PC-9 (cell line): ENCODE measurements at places on chromosomes 5 and 9. TPM values are rescaled to one million over a fixed set of nuclear protein-coding genes. Genes with fewer than 3 reads are reported as not detected.

DNA sequence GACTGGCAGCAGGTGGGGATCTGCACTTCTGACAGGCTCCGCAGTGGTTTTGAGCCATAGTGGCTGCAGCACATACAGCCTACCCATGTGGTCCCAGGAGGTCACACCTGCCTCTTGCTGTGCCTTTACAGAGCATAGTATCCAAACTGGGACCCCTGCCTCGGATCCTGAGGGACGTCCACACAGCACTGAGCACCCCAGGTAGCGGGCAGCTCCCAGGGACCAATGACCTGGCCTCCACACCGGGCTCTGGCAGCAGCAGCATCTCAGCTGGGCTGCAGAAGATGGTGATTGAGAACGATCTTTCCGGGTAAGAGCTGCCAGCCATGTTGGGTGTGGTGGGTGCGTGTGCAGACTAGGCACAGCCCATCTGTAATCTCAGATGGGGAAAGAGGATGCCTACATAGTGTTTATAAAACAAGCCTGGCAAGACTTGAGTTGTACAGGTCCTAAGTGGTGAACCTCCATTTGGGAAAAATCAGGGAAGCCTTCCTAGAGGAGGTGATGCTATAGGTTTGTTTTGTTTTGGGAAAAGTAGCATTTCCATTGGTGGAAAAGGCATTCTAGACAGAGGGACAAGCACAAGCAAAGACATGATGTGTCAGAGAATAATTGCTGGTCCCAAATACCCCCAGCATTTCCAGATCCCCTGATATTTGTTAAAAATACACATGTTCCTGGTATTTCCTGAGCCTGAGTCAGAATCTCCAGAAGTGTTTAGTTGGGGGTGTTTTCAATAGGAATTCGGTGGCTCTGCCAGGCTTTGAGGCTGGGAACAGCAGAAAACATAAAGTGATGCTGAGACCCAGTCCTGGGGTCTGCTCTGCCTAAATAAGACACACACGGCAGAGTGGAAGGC is 119.2 kb downstream of the DAB2IP start:
- peaks cover 4% of the 10 kb centered on the region for H3K4me1 ChIP-seq
- no peak overlapping the region for H3K4me3 ChIP-seq
- H3K36me3 ChIP-seq = peaks cover 6% of the 10 kb centered on the region
- no peak for DNase-seq

GRCh38 chr9:23232831-23233230 is 593.2 kb downstream of the ELAVL2 start:
- H3K4me1 ChIP-seq = no peaks in the 10 kb centered on the region
- H3K4me3 ChIP-seq = no peak overlapping the region
- H3K27me3 ChIP-seq = no peaks in the 10 kb centered on the region
- H3K36me3 ChIP-seq = no peaks in the 10 kb centered on the region
- no peak overlapping the region for H3K27ac ChIP-seq

DNA sequence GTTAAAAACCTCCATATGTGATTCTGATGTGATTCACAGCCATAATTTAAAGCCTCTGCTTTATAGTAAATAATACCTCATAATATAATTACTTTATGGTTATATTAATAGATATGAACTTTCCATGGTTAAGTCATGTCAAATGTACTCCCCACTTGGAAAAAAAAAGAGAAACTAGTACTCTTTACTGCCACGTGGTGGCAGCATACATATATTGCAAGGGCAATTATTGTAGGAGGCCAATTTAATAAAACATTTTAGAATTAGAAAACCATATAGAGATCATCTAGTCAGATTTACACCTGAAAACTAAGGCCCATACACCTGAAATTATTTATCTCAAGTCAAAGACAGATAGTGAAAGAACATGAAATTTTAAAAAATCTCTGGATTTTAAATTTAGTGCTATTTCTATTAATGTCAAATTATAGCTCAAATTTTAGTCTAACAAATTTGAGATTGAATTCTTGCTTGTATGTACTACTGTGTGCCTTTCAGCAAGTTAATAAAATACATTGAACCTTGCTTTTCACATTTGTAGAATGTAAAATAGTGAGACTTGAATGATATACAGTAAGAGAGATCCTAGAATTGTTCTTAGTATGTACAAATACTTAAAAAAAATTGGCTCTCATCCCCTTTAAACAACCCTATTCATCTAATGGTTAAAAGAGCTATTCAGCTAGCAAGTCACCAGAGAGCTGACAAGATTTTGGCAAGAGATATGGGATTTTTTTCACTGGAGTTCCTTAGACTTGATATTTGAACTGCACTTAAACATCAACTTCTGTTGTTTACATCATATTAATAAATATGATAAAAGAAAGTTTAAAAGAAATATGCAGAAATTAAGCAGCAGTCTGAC is 603.8 kb downstream of the TLE4 start:
- DNase-seq = no peak
- no peaks in the 10 kb centered on the region for H3K27me3 ChIP-seq
- H3K4me1 ChIP-seq = no peaks in the 10 kb centered on the region
- H3K36me3 ChIP-seq = no peaks in the 10 kb centered on the region

DNA sequence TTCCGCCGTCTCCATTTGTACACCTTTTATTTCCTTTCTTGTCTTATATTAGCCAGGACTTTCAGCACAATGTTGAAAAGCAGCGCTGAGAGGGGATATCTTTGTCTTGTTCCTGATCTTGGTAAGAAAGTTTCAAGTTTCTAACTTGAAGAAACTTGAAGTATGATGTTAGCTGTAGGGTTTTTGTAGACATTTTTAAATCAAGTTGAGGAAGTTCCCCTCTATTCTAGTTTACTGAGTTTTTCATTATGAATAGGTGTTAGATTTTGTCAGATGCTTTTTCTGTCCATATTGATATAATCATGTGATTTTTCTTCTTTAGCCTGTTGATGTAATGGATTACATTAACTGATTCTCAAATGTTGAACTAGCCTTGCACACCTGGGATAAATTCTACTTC is 425.7 kb downstream of the PIK3R1 start:
- H3K4me1 ChIP-seq = no peaks in the 10 kb centered on the region
- DNase-seq = no peak
- H3K27me3 ChIP-seq = no peaks in the 10 kb centered on the region
- no peak overlapping the region for H3K4me3 ChIP-seq

GRCh38 chr5:131104169-131104808 is 60.8 kb downstream of the HINT1 start:
- no peak overlapping the region for H3K4me3 ChIP-seq
- H3K4me1 ChIP-seq = no peaks in the 10 kb centered on the region
- no peak for DNase-seq
- H3K27ac ChIP-seq = no peak overlapping the region
- H3K36me3 ChIP-seq = no peaks in the 10 kb centered on the region

DNA sequence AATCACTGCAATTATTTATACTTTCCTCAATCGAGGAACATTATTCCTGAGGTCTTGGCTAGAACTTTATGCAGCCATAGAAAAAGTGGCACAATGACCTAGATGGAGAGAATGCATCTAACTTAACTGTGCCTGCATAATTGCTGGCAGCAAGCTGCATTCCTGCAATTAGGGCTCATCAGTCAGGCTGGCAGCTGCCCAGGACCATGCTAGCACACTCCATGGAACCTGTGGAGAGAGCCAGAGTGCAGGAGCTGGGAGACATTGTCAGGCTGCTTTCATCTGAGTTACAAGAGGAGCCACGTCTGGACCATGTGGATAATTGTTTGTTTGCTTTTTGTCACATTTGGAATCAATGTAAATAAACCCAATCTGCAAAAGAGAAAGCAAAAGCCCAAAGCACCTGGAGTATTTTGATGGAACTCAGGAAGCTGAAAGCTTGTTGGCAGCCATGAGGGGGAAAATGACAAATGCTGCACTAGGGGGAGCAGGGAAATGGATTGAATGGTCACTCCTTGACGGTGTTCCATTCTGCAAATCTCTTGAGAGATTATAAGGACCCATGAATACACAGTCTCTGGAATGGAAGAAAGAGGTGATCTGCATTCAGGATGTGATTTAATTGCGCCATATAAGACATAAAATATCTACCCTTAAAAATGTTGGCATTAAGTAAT is 839.9 kb downstream of the MAT2B start:
- no peak for DNase-seq
- no peak overlapping the region for H3K27ac ChIP-seq
- no peaks in the 10 kb centered on the region for H3K27me3 ChIP-seq

DNA sequence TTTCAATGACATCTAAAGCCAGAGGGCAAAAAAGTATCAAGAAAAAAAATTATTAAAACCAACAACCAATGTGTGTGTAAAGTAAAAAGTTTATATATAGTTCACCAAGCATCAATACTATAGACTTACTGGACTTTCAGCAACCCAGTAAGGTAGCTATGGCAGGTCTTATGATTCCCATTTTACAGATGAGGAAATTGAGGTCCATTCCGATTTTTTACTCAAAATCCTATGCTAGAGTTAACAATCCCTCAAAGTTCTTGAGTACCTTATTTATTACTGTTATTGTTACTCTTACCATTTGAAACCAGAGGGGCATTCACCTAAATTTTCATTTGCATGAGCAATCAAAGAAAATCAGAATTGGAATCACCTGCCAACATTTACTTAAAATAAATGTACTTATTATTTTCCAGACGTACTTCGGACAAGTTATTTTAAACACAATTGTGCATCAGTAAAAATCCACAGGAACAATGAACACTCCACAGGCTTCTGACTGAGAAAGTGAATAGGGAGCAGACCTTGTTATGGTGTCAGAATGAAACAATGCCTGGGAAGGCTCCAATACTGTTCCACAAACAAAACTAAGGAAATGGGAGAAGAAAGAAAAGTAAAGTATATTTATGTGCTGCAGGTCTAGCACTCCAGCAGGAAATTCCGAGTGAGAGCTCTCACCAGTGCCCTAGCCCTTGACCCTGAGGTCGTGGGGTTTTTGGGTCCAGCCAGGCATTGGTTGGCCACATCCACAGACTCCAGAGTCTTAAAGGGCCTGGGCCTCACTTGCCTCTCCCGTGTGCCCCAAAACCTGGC is 229.9 kb downstream of the PIK3R1 start:
- no peaks in the 10 kb centered on the region for H3K27me3 ChIP-seq
- H3K4me3 ChIP-seq = no peak overlapping the region
- H3K27ac ChIP-seq = no peak overlapping the region
- no peak for DNase-seq

GRCh38 chr5:72314571-72315172 is 5.4 kb downstream of the MRPS27 start:
- peaks cover 8% of the 10 kb centered on the region for H3K4me1 ChIP-seq
- H3K4me3 ChIP-seq = no peak overlapping the region
- peaks cover 7% of the 10 kb centered on the region for H3K36me3 ChIP-seq
- no peak overlapping the region for H3K27ac ChIP-seq
- no peaks in the 10 kb centered on the region for H3K27me3 ChIP-seq

DNA sequence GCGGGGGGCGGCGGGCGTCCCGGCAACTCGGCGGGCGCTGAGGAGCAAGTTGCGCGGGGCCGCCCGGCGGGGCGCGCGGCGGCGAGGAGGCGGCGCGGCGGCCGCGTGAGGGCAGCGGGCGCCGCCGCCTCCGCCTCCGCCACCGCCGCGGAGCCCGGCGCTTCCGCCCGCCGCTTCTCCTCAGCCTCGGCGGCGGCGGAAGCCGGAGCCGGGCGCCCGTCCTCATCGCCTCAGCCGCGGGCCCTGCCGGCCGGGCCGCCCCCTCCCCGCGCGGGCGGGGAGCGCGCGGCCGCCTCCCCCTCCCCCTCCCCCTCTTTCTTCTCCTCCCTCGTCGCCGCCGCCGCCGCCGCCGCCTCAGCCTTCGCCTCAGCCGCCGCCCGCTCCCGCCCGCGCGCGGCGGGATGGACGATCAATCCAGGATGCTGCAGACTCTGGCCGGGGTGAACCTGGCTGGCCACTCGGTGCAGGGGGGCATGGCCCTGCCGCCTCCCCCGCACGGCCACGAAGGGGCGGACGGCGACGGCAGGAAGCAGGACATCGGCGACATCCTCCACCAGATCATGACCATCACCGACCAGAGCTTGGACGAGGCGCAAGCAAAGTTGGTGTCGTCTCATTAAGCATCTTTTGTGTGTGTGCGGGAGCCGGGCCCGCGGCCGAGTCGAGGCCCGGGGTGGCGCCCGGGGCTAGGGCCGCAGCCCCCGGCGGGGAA is at the start of gene PBX3:
Gene PBX3 (plus strand): TSS at position 321 of the 712 bp plus-strand sequence.
- H3K27me3 ChIP-seq = no peaks in the 10 kb centered on the region
- no peak within 1 kb of the TSS for H3K27ac ChIP-seq
- H3K36me3 ChIP-seq = no peaks in the 10 kb centered on the region
- peaks cover 16% of the 10 kb centered on the region; the same call in 1 of the 2 replicates for H3K4me1 ChIP-seq
- no peak for DNase-seq

DNA sequence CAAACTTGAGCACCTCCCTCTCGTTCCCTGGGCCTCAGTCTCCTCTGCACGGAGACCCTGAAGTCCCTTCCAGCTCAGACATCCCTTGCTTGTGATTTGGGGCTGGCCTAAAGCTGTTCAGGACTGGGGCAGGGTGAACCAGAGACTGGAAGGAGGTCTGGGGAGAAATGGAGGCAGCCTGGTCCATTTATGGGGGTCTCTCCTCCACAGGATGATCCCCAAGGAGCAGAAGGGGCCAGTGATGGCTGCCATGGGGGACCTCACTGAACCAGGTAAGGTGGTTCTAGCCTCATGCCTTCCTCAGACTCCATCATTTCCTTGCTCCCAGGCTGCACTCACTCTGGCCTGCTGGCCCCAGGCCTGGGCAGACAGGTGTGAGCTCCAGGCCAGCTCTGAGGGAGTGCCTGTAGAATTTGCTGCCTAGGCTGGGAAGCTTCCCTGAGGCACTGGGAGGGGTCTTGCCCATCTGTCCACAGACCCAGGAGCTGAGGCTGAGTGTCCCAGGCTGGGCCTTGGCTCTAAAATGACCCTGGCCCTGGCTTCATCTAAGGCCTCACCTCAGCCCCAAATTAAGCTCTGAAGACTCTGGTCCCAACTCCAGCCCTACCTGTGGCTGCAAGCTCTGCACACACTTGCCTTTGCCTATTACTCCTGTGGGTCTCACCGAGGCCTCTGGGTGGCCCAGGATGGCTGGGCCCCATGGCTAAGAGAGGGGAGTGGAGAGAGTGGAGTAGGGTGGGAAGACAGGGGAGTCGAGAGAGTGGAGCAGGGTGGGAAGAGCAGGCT is 1.9 kb downstream of the MYOZ3 start:
- DNase-seq = no peak
- H3K36me3 ChIP-seq = no peaks in the 10 kb centered on the region
- no peaks in the 10 kb centered on the region for H3K4me1 ChIP-seq
- no peak overlapping the region for H3K27ac ChIP-seq
- H3K4me3 ChIP-seq = no peak overlapping the region

DNA sequence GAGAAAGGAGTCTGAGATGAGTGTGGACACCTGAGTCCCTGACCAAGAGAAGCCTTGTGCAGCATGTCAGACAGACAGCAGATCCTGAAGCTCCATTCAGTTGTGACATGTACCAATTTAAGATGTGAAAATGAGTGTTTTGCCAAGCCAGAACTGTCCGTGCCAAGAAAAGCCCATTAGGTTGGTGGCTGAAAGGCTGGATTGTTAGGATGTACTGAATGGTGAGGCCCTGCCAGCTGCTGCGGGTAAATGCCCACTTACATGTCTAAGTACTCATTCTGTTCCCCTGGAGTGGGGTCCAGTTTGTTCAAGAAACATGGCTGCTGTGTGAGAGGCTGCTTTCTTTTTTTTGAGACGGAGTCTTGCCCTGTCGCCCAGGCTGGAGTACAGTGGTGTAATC is 14.6 kb downstream of the DAPK1 start:
- peaks cover 5% of the 10 kb centered on the region; the same call in 1 of the 2 replicates for H3K36me3 ChIP-seq
- H3K27ac ChIP-seq = no peak overlapping the region
- DNase-seq = no peak
- no peak overlapping the region for H3K4me3 ChIP-seq
- H3K4me1 ChIP-seq = peaks cover 27% of the 10 kb centered on the region

The SELENOP gene
- 4.6 and 5.3 TPM in 2 replicates for total RNA-seq

The IL31RA gene
- total RNA-seq = 2.0 TPM in 2 replicates

The LEAP2 gene
- 4.4 and 4.5 TPM in 2 replicates for total RNA-seq

The EEIG1 gene
- 176 and 208 TPM in 2 replicates for total RNA-seq

The LRRC70 gene
- total RNA-seq = 0.98 and 1.1 TPM in 2 replicates
